GM03348 (cell line): ENCODE measurements at places on chromosomes 7 and 10.

GRCh38 chr7:20602306-20602705, 13.2 kb upstream of the ABCB5 start:
- DNase-seq = no peak

DNA sequence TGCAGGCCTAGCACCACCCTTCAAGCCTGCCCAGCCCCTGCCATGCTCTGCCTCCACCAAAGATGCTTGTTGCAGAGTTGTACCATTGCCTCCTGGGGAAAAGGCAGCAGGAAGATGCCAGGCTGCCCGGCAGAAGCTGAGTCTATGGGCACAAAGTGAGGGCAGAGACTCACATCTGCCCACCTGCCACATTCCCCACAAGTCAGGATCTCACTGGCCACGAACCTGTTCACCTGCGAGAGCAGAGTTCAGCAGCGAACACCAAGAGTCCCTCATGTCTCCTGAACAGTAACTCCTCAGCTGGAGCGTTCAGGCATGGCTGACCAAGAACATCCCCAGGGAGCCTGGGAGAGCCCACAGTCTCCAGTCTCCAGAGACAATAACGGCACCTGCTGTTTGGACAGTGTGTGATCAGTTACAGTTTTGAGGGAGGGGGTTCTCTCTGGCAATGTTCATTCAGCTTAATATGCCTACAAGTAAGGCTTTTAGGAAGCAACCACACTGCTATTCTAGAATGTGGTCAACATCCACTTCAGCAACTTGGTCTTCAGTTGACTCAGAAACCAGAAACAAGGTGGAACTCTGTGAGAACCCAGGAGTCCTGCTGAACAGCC, 78.5 kb downstream of the GRID1 start:
- DNase-seq = no peak

DNA sequence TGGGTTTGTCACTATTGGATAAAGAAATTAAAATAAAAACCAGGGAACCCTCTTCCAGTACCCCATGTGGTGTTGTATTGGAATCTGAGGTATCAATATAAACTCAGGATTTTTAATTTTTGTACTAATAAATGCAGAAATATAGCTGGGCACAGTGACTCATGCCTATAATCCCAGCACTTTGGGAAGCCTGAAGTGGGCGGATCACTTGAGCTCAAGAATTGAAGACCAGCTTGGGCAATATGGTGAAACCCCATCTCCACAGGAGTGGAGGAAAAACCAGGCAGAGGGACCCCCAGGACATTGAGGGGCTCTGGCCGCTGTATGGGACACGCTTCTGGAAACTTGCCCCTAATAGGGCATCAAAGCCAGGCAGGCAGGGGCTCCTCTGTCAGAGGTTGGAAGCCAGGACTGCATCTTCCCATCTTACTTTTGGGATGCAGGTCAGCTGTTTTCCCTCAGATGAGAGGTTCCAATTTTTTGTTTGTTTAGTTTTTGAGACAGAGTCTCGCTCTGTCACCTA, 11.1 kb downstream of the ADIRF start:
- DNase-seq = no peak

- DNase-seq = no peak
Observed at GRCh38 chr10:19974138-19974537, 157.9 kb downstream of the PLXDC2 start.

- no peak for DNase-seq
Observed at GRCh38 chr7:112881-113280, 79.5 kb upstream of the FAM20C start.

- DNase-seq = no peak
Observed at GRCh38 chr7:54841772-54842697, 83.0 kb upstream of the SEC61G start.

DNA sequence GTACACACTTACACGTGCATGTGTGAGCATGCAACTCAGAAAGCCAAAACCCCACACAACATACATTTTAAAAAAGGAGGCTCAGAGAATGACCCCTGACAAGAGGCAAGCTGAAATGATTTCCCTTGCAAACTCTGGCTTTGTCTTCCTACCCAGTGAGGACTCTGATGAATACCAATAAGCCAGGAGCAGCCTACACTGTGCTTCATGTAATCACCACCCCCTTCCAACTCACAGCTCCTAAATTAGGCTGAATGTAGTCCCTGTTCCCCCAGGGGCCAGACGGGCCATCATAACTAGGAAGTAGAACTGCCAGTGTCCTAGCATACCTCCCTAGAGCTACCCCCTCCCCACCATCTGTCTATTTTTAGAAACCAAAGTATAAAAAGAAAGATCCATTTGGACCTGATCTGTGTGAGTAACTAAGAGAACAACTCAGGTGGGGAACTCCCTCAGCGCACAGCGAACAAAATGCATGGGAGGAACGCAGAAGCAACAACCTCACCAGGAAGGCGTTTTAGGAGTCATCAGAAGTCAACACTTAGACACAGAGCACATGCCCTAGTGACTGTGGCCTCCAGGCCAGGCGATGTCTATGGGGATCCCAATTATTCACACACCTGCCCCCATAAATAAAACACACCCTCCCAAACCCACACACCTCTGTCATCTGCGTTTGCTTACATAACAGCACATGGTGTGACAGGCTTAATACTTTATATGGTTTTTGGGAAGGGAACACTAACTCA, 1.9 kb downstream of the DGKI start:
- DNase-seq = no peak

DNA sequence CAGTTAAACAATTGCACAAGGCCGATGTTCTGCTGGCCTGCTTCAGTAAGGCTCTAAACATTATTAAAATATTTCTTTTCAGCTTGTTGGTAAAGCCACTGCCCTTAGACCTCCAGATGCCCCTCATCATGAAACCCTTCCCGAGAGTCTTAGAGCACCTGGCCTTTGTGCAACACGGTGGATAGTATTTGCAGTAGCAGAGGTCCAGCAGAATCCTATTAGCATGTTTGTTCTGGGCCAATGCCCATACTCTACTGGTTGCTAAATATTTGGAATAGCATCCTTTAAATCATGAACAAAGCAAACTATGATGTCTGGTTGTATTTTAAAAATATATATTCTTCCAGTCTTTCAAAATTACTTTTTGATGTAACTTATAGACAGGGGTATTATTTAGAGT, 584.6 kb downstream of the CNTNAP2 start:
- DNase-seq = no peak

- no peak for DNase-seq
Observed at GRCh38 chr7:91248996-91249395, 15.2 kb upstream of the FZD1 start.

DNA sequence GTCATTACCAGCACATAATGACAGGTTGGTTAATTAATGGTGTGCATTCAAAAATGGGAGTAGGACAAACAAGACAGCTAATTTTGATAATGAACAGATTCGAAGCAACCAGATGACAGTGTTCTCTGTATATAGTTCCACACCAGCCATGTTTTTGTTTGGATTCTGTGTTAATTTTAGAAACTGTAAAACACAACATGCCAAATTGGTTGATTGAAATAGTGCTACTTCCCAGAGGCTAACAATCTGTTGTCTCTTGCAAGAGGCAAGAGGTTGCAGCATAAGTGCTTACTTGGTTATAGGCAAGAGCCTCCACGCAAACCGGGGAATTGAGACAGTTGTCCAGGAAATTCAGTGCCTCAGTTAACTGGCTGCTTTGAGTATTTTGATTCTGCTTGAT, 170.2 kb upstream of the HABP2 start:
- DNase-seq = no peak

DNA sequence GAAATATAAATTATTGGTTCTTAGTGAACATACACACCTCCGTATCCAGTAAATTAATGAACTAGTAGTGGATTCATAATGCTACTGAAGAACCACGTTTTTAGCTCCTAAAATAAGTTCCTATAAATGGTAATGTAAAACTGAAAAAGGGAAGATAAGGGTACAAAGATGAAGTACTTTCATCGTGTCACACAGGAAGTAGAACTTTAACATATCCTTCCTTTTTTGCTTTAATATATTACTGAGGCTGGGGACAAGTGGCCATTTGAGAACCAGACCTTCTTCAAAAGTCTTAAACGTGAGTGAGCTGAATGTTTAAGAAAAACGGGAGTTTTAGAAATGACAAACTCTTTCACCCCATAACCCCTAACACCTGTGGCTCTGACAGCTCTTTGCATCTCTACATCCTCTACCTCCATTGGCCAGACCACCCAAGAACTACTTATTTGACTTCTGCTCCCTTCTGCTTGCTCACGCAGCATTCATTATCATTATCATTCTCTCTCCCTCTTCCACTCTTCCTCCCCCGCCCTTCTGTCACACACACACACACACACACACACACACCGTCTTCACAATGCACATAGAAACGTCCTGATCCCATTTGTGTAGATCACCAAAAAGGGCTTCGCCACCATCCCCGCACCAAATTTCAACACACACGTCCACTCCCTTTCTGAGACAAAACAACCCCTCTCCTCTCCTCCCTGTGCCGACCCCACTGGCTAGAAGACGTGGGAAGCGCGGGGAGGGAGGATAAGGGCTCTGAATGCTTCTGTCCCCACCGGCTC, 677 bp downstream of the SKAP2 start:
- peak; percentile 7 for DNase-seq

GRCh38 chr7:35905555-35905954, 104.7 kb downstream of the SEPTIN7 start:
- no peak for DNase-seq

DNA sequence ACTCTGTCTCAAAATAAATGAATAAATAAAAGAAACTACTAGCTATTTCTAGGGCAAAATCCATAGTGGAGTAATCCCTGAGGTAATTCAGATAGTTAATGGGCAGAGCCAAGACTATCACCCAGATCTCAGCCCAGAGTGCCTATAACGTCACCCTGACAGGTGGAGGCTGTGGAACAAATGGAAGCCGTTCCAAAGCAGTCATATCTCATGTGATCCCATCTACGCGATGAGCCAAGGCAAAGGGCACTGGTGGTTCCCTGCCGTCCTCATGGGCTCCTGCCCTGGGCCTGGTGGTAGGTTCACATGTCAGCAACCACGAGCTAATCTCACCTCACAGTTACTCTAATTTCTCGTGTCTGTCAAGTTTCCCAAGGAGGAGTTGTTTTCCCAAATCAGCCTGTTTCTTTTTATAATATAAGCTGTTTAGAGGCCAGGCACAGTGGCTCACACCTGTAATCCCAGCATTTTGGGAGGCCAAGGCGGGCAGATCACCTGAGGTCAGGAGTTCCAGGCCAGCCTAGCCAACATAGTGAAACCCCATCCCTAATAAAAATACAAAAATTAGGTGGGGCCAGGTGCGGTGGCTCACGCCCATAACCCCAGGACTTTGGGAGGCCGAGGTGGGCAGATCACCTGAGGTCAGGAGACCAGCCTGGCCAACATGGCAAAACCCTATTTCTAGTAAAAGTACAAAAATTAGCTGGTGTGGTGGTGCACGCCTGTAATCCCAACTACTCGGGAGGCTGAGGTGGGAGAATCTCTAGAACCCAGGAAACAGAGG, 22.5 kb upstream of the ASCC1 start:
- DNase-seq = no peak

DNA sequence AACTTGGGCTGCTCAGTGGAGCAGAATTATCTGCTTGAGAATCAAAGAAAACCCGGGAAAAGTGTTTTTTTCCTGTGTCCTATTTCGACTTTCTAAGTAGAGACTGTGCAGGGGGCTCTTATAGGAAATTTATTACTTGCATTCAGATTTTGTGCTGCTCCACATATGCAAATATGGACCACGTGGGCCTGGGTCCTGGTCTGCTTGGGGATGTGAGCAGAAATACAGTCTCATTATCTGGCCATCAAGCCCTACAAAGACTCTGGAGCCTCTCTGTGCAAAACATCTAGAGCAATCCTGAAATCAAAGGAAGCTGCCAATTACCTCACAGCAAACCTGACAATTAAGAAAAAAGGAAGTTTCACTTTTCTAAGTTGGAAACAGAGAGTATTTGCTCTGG, 216.9 kb downstream of the LRMDA start:
- DNase-seq = no peak

DNA sequence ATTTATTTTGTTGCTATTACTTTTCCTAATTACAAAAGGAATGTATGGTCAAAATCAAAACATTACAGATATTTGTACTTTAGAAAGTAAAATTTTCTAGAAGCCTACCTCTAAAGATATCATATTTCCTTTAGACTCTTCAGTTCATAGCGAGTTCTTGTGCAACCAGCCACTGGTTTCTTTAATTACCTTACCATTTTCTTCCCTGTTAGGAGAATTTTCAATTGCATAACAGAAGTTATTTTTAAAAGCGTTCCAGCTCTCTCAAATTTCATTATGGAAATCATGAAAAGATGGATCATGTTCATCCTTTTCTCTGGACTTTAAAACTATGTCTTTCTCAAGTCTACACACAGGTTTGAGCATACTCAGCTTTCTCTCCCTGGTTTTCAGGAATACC, 5.0 kb upstream of the TRUB1 start:
- peak; percentile 4 for DNase-seq

- DNase-seq = no peak
Observed at GRCh38 chr10:78178397-78178796, 144.7 kb downstream of the RPS24 start.

DNA sequence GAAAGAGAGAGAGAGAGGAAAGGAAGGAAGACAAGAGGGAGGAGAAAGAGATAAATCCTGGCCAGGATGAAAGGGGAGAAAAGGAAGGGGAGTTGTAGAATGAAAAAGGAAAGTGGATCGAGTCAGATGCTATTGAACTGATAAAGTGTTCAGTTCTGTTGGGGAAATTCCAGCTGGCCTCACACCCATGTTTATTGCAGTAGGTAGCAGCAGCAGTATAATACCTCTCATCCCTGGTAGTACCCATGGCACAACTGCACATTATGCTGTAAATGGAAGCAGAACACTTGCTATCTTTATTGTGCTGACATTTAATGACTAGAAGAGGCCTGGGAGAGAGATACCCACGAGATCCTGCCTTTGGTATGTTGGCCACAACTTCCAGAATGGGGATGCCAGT, 178.1 kb downstream of the EVX1 start:
- no peak for DNase-seq

DNA sequence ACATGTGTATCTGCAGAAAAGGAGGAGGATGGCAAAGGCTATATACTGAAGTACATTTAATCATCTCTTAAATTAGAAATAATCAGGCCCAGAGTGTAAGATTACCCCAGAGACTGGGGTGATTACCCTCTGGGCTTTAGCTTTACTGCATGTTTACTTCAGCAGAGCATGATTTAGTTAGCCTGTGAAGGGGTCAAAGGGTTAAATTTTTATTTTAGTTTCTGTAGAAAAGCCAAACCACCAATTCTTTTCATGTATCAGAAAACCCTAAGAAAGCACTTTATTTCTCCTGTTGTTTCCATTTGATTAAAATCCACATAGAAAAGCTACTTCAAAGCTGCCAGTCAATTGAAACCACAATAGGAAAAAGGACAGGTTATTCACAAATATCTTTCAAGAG, 101.5 kb upstream of the LSM8 start:
- no peak for DNase-seq

DNA sequence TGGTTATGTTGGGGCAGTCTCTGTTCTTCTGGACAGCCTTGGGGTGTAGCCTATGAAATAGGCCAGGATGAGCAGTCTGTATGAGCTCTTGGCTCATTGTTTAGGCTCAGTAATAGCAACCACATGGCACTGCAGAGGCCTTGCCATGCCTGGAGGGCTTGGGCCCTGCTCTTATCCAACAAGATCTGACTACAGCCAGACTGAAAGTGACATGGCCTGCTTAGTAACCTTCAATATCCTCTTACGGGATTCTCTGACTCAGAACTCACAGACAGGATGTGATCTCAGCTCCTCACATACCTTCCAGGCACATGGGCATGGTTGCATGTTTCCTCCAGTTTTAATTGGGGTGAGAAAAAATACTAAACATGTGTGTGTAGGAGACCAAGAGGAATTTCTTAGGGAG, 289.3 kb downstream of the PTEN start:
- DNase-seq = peak; percentile 75
